ENCODE measurements at places on chromosomes 7 and 10. TPM values are rescaled to one million over a fixed set of nuclear protein-coding genes. Genes with fewer than 3 reads are reported as not detected.

GRCh38 chr7:35828817-35829216, 28.0 kb downstream of the SEPTIN7 start:
- no peak for DNase-seq

- DNase-seq, result peak; percentile 51
These were observed 4.4 kb downstream of the HBP1 start for GRCh38 chr7:107173191-107173590.

DNA sequence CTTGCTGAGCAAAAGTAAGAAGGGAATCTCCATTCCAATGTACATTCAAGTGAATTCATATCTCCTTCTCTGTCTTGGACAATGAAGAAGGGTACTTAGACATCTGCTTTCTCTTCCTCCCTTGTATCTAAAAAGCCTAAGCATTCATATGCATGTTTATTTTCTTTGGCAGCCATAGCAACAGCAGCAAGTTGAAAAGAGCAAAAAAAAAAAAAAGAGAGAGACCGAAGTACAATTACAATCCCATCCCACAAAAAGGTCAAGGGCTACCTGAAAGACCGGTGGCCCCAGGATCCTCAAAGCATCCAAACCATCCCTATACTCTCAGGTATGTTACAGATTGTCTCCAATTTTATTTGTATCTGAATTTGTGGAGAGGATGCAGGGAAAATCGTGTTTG, 4.1 kb downstream of the OR2F1 start:
- DNase-seq, result no peak

TMEM270 gene
- not detected for total RNA-seq

Measured in SK-MEL-5 (cell line).